Stimulated activated CD8-positive, alpha-beta memory T cell treated with anti-CD3 and anti-CD28 coated beads, Interleukin-7, amount 100 ng/mL, for 4 hours (primary cell): ENCODE measurements at places on chromosomes 4 and X.

DNA sequence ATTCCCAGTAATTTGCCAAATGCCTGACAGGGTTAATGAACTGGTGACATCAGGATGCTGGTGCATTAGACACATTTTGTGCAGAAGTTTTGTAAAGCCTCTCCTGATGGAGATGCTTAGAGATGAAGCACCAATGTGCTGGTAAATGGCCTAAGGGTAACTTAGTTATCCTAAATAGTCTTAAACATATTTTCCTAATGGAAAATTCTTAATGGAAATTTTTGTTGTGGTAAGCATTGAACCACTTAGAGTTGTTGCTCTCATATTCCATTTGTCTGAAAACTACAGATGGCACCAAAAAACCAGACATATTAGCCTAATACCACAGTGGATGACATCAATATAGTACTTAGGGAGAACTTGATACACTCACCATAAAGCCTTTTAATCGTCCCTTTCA lies 154.5 kb upstream of the ANK2 start:
- DNase-seq, result no peak

GRCh38 chr4:161252520-161253141 lies 911.2 kb downstream of the FSTL5 start:
- no peak for DNase-seq

GRCh38 chr4:99221980-99222379 lies 2.9 kb upstream of the ADH6 start:
- DNase-seq, result no peak

- DNase-seq, result no peak
Measured at GRCh38 chr4:61202638-61203435, 2.7 kb downstream of the ADGRL3 start.

DNA sequence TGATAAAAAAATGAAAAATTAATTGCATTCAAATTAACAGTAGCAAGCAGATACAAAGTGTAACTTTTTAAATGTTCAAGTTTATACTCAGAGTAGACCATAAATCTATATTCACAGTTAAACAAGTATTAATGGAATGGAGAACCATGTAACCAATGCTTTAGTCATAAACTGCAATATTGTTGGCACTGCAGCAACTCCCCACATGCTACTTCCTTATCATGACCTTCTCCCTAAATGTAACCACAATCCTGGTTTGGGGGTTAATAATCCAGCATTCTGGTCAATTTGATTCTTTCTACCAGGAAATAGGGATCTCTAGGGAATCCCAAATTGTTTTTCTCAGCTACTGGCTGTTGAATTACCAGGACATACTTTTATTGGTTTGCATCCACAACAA lies 223.9 kb upstream of the DCAF8L1 start:
- no peak for DNase-seq
